ENCODE measurements at places on chromosomes 7 and 10.

GRCh38 chr10:30817541-30817940 lies 188.0 kb upstream of the LYZL2 start:
- no peak for DNase-seq

DNA sequence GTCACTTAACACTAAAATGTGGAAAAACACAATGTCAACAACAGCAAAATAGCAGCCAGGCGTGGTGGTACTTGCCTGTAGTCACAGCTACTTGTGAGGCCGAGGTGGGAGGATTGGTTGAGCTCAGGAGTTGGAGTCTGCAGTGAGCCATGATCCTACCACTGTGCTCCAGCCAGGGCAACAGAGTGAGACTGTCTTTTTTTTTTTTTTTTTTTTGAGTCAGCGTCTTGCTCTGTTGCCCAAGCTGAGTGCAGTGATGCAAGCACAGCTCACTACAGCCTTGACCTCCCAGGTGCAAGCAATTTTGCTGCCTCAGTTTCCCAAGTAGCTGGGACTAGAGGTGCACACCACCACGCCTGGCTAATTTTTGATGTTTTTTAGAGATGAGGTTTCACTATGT lies 6.1 kb downstream of the KCTD7 start:
- no peak for DNase-seq

GRCh38 chr10:87760195-87760905 lies 57.7 kb downstream of the ATAD1 start:
- peak; percentile 51 for DNase-seq

DNA sequence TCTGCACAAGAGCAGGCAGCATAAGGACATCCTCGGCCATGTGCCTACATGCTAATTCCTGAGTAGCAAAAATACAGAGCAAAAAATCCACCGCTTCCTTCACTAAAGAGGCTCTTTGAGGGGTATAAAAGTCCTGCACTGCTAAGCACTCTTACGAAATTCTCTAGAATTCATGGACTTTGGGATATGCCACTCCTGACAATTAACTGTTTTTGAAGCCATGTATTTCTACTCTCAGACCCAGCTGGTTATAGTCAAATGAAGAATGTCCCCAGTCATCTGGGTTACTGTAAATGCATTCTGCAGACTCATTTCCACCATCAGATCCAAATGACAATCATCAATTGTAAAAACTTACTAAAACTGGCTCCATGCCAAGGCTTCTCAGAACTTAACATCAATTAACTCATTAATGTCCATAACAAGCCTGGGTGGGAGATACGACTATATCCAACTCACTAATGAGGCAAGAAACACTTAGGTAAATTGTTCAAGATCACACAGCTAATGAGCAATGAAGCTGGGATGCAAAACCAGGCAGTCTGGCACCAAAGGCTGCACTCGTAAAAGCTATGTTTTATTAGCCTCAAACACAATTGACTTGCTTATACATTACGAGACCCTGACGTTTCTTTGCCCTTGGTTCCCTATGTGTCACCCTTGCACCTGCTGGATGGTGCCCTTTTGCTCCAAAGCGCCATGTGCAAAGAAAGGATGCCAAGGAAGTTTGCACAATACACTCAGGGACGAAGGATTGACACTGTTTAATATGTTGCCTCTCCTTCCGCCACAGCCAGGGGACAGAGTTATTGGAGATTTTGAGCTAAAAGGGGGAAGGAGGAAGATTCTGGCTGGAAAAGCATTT lies 250.4 kb downstream of the ELMO1 start:
- no peak for DNase-seq

GRCh38 chr10:63716016-63716580 lies 194.9 kb downstream of the REEP3 start:
- DNase-seq, result no peak

DNA sequence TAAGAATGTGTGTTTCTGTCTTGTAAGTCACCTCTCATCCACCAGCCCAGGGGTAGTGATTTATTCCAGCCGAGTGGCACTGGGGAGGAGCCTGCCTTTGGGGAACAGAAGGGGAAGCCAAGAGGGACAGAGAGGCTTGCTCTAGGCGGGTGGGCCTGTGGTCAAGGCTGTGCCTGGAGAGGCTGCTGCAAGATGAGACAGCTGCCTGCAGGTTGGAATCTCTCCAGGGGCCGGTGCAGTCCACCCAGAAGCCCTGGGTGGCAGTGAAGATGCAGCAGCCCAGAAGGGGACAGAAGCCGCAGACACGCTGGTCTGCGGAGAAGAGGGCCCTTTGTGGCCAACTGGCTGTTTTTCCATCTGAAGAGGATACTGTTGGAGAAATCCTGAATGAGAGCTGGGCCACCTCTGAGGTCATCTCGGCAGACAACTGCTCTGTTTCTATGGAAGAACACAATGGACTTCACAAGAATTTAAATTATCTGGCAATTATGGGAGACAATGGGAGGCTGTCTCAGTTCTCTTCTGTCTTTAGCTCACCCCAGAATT lies 175.7 kb downstream of the GFRA1 start:
- DNase-seq, result no peak

- no peak for DNase-seq
These were observed 556.8 kb upstream of the GHITM start for GRCh38 chr10:83582407-83583095.

DNA sequence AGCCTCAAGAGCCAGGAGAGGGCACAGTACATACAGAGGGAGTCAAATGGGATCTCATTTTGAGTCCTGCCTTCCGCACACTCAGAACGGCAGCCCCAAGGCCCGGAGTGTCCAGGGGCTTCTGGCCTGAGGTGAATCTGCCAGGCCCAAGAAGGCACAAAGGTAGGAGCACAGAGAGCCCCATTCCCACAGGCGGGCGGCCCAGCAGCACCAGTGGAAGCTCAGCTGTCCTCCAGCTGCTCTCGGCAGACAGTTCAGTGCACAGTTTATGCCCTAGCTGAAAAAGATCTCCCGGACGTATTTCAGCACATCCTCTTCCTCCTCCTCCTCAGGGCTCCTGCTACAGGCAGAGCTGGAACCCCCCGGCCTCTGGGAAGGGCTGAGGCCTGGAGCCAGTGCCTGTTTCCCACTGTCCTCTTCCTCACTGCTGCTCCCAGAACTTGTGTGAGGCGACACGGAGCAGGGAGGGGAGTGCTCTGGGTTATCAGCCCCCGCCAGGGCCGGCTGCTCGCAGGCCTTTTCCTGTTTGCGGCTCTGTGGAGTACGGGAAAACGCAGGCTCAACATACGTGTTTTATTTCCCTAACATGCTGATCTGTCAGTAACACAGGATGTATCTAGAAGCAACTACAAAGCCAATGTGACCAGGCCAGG lies 4.0 kb downstream of the CYREN start:
- DNase-seq, result no peak

DNA sequence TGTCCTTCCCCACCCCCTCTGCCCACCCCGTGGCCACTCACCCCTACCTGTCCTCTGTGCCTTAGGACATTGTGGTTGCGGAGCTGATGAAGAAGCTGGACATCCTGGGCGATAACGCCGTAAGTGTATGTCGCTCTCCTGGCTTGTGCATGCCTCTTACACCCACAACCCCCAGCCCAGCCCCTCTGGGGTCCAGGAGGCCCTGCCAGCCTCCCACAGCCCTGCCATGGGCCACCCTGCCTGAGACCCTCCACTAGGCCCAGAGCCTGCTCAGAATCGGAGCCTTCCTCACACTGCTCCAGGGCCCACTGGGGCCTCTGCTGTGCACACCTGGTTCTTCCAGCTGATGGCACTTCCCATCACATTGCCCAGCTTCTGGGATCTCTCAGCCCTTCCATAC lies 36.8 kb upstream of the DPYSL4 start:
- no peak for DNase-seq

DNA sequence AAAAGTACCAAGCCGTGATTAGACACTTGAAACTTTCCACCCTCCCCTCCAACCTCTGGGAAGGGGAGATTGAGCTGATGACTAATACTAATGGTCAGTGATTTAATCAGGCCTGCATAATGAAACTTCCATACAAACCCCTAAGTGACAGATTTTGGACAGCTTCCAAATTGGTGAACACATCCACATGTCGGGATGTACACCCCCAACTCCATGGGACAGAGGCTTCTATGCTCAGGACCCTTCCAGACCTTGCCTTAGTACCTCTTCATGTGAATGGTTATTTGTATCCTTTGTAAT lies 4.8 kb downstream of the NUB1 start:
- DNase-seq, result no peak

DNA sequence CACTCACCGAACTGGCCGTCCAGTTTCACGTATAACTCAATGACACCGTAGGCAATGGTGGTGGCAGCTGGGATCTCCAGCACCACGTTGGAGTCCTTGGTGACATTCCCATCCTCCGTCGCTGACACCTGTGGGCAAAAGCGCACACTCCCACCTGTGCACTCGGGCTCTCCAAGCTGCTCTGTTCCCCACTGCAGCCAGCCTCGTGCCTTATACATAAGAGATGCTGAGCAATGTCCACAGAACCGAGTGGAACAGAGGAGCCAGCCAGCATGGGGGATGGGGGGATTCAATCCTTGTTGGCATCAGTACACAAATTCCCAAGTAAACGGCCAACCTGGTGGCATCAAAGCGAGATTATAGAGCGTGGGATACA lies 40.0 kb downstream of the GSDME start:
- DNase-seq, result no peak

DNA sequence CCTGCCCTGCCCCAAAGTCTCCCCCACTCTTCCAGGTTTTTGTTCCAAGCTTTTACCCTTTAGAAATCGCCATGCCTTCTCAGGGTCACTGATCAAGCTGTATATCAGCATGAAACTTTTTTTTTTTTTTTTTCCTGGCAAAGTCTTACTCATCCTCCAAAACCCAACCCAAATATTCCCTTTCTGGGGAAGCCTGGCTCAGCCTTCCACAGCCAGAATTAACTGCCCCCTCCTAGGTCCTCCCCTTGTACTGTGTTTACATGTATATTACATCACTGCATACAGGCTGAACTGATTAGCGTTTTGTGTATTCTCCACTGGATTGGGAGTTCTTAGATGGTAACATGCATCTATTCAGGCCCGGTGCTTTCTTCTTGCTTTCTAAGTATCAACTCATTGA lies 4.6 kb upstream of the NOBOX start:
- DNase-seq, result no peak

DNA sequence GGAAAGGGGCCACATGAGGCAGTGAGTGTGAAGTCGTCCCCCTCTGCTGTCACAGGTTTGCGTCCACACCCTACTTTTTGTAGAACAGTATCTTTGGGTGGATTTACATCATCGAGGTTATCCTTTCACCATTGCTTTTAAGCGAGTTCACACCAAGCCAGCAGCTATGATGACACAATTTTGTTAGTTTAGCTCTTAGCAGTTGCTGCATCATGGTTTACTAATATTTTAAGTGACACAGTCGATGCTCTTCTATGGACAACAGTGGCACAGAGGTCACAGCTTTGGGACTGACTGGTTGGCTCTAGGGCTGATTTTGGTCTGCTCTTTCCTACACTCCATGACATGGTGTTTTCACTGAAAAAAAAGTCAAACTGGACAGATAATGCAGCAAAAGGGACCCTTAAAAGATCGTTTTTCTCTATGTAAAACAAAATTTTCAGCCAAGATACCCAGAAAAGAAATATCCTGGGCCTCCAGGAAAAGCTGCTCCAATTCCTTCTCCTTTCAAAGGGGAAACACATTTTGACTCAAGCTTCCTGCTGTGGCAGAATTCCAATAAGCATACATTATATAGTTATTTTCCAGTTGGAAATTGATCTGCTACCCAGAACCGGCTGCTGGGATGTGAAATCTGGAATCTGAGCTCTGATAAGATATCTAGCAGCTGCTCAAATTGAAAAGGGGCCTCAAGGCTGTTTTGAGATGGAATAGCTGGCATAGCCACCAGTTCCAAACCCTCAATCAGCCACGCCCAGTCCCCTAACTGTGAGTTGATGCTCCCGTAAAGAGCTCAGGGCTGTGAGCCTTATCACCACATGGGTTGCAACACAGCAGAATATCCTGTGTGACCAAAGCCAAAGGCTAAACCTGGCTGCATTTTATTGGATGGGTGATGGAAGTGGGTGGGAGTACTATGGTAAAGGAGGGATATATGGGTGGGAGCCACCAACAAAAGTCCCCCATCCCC lies 114.2 kb downstream of the SMURF1 start:
- peak; percentile 73 for DNase-seq

- DNase-seq, result no peak
These were observed at the start of gene MUC12 for GRCh38 chr7:100969066-100969615. TSS of gene MUC12 (plus strand) at chr7:100969565. CDS start at chr7:100969623, 58 bp downstream.

- DNase-seq, result no peak
These were observed 173.3 kb downstream of the PDE1C start for GRCh38 chr7:31896925-31897324.

DNA sequence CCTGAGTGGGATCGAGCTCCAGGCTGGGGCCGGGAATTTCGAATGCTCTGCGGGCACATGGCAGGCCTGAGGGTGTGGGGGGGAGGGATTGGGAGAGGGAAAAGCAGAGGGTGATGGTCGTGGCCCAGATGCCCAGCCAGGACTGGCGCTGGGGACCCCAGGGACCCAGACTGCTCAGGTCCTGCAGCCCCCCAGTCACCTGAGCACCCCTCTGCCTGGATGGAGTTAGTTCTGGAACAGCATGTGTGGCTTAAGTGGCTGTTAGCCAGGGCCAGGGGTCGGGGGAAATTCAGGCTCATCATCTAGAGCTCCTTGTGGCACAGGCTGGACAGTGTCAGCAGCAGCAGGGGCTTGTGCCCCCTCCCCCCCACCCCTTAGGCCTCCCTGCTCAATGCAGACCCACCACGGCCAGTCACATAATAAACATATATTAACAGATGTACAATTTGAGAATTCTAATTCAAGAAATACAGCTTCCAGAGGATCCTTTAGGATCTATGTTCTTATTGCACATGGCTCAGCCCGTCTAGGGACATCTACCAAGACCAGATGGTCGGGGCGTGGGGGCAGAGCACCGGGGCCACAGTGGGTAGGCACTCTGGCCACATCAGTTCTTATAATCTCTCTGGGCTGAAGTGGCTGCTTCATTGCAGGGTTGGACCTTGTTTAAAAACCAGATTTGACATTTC lies 22.2 kb downstream of the DNAJB12 start:
- DNase-seq, result no peak

DNA sequence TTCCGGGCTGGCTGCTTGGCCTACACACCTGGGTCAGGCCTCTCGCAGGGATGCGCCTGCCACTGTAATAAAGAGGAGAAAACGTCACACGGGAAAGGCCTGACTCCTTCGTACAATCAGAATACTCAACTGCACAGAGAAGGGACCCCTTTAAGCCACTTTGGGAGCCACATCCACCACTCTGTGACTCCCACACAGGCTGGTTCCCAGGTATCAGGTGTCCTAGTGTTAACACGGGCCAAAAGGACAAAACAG lies 5.8 kb upstream of the ZNF736 start:
- DNase-seq, result no peak

DNA sequence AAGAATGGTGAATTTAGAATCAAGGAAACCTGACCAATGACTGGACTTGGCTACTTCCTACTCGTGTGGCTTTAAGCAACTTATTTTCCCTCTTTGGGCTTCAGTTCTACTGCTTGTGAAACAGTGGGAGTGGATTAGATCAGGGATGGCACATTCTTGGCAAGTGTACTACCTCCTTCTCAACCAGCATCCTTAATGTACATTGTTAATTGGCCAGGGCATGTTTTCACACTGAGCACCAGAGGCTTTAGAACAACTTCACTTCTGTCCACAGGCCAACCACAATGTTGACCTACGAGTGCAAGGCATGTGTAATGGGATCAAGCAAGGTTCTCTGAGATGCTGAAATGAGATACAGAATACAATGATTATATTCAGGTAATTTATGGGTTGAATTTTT lies 315.3 kb downstream of the ADRA2A start:
- DNase-seq, result no peak

Data from NCI-H226 (cell line).